ENCODE measurements at places on chromosomes 2 and 18. TPM values are rescaled to one million over a fixed set of nuclear protein-coding genes. Genes with fewer than 3 reads are reported as not detected.

The SERPINB13 gene
- not detected for total RNA-seq

The IL1B gene
- not detected for total RNA-seq

The HOXD13 gene
- not detected for total RNA-seq

The KIF3C gene
- total RNA-seq: 4.1 TPM

The AGFG1 gene
- total RNA-seq: 55.0 TPM

The C2orf15 gene
- total RNA-seq: 5.7 TPM

The PID1 gene
- total RNA-seq: 0.18 TPM

The MYO5B gene
- total RNA-seq: not detected

DNA sequence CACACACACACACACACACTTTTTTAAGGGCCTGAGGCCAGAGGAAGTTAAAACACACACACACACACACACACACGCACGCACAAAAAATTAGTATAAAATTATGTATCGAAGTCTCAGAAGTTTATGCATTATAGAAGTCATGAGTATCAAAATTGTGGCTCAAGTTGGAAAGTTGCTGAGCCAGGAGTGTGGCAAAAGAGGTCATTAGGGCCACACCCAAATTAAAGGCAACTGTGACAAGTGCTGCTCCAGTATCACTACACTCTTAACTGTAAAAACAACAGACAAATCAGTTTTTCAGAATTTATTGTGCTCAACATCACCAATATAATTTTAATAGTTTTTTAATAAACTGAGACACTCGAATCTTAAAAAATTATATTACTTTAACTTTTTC is 36.9 kb downstream of the YWHAQ start:
- H3K4me3 ChIP-seq: no peak overlapping the region
- H3K36me3 ChIP-seq: peaks cover 38% of the 10 kb centered on the region
- H3K4me1 ChIP-seq: peaks cover 18% of the 10 kb centered on the region
- no peak for DNase-seq
- H3K27me3 ChIP-seq: no peaks in the 10 kb centered on the region
- H3K27ac ChIP-seq: no peak overlapping the region

- DNase-seq: no peak
- no peaks in the 10 kb centered on the region for H3K27me3 ChIP-seq
- H3K36me3 ChIP-seq: no peaks in the 10 kb centered on the region
- no peaks in the 10 kb centered on the region for H3K4me1 ChIP-seq
- no peak overlapping the region for H3K4me3 ChIP-seq
- H3K27ac ChIP-seq: no peak overlapping the region
Observed at GRCh38 chr2:154709215-154709614, 10.7 kb downstream of the KCNJ3 start.

DNA sequence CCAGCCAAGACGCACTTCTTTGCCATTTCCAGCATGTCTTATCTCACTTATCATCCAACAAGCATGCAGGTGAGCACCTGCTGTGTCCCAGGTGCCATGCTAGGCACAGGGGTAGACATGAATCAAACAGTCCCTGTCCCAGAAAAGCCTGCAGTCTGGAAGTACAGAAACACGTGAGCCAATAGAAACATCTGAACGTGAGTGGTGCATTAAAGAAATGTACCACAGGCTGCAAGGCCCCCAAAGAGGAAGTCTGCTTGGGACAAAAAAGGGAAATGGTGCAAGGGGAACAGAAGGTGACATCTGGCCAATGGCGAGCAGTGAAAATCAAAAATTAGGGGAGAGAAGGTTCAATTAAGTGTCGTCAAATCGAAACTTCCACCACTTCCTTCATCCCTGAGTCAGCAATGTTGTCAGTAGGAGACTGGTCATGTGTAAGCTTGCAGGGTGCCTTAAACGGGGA is 17.6 kb upstream of the TMEM247 start:
- H3K27ac ChIP-seq: peak overlapping the region; percentile 27
- H3K4me1 ChIP-seq: peaks cover 4% of the 10 kb centered on the region
- H3K27me3 ChIP-seq: no peaks in the 10 kb centered on the region
- H3K36me3 ChIP-seq: no peaks in the 10 kb centered on the region

- peaks cover 1% of the 10 kb centered on the region for H3K27me3 ChIP-seq
- H3K4me1 ChIP-seq: peaks cover 29% of the 10 kb centered on the region
- H3K27ac ChIP-seq: no peak overlapping the region
- no peak for DNase-seq
- no peak overlapping the region for H3K4me3 ChIP-seq
Observed at GRCh38 chr2:144579556-144579955, 59.6 kb upstream of the ZEB2 start.

DNA sequence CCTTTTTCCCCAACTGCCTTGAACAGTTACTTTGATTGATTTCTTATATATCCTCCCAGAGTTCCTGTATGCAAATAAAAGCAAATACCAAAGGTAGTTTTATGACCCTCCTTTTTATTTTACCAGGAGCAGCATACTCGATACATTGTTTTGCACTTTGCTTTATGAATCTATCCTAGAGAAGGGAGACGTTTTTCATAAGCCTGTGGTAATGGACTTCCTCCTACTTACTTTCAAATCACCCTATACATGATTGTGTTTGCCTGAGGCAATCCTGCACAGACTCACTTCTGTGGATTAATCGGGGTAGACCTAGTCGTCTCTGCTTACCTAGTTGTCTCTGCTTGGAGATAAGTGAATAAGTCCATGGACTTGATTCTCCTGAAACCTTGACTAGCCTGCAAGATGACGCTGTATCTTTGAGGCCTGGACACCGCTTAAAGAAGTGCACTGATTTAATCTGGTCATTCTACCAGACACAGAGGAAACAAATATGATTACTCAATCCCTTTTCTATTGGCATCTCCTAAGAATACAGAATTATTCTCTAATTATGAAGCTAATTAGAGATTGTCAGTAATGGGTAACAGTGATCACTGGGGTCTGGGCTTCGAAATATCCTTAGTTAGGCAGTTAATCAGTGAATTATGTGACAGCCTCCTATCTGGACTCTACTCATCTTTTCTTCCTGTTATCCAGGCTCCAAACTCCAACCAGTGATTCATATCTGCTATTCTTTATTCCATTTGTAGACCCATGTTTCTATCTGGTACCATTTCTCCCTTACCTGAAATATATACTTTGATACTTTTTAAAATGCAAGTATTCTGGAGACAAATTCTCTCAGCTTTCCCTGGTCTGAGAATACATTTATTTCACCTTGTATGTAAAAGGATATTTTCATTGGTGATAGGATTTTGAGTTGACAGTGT is 447.4 kb upstream of the TRIB2 start:
- H3K4me1 ChIP-seq: peaks cover 18% of the 10 kb centered on the region
- DNase-seq: no peak
- no peaks in the 10 kb centered on the region for H3K36me3 ChIP-seq
- H3K27me3 ChIP-seq: no peaks in the 10 kb centered on the region

DNA sequence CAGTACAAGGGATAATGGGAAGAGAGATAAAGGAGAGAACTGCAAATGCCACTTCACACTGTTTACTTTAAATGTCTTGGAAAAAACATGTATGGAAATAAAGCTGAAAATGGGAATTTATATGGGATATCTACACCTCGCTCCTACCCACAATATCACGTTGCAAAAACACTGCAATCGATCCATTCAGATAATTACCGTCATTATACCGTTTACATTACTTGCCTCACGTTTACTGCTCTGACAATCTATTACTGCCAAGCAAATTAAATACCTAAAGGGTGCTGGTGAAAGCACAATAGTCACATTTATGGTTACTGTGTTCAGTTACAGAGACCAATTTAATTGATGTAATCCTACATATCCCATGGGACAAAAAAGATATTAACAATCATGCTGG is 214.7 kb upstream of the LYPD1 start:
- H3K27me3 ChIP-seq: no peaks in the 10 kb centered on the region
- no peak overlapping the region for H3K27ac ChIP-seq
- H3K36me3 ChIP-seq: no peaks in the 10 kb centered on the region

DNA sequence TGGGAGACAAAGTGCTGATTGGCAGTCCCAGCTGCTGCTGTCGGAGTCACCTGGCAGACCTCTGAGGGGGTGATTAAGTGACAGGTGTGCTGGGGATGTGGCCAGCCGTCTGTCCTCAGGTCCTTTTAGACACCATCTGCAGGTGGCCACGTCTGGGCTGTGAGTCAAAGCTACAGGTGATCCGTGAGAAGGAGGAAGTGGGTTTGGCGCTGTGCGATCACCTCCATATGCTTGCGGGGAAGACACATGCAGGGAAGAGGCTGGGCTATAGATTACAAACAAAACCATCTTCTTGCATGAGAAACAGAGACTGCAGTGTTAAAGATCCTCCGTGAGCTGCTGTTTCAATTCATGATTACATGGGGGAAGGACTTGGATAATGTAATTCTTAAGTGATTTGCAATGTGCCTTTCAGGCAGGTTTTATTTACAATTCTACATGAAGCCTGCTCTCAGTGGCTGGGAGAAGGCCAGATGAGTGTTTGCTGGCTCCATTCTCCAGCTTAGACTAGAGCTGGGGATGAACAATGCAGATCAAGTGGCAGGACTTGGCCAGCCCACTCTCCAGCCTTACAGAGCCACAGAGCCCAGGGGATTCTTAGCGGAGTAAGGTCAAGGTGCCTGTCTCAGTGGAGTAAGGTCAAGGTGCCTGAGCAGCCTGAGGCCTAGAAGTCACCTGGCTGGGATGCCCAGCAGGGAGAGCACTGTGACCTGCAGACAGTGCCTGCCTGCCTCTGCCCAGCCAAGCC is 87.8 kb downstream of the LYPD1 start:
- no peak for DNase-seq
- H3K36me3 ChIP-seq: no peaks in the 10 kb centered on the region
- no peak overlapping the region for H3K4me3 ChIP-seq
- H3K27me3 ChIP-seq: peaks cover 2% of the 10 kb centered on the region
- no peaks in the 10 kb centered on the region for H3K4me1 ChIP-seq
- no peak overlapping the region for H3K27ac ChIP-seq

DNA sequence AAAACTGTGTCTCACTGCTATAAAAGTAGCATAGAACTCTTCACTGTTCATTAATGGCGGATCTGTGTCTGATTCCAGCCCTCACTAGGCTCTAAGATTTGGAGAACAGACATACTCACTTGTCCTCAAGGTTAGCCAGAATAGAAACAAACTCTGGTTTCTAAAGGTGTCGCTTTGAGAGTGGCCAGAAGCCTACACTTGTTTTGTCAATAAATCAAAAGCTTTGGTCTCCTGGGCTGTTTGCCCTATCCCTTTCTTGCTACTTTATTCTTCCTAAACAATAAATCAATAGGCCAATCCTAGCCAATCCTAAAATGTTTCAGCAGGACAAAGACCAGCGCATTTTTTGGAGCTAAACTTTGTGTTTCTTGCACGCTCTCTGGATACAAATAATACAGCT is 1064.6 kb upstream of the CHAC2 start:
- no peak overlapping the region for H3K27ac ChIP-seq
- no peaks in the 10 kb centered on the region for H3K27me3 ChIP-seq
- H3K4me1 ChIP-seq: no peaks in the 10 kb centered on the region

DNA sequence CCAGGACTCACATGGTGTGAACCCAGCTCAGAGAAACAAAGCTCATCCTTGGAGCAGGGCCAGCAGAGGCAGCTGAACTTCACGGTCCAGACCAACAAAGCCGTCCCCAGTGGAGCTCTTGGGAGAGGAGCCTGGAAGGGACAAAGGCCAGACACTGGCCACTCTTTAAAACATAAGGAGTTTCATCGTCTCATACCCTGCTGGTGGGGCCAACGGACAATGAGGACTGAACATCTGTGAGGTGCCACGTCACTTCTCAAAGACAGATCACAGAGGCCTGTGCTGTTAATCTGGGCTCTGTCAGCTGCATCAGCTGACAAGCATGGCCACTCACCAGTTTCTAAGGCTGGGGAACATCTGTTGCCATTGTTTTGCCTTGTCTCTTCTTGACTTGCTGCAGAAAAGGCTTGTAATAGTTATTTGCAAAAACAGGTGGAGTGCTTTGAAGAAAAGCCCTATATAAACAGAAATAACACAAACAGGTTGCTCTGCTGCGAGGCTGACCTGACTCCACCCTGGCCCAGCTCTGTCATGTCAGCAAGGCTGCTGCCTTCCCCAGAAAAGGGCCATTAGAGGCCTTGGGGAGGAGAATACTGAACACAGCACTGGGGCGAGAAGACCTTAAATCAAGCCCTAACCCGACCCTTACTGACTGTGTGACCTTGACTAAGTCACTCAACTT is 68.1 kb upstream of the DAPL1 start:
- H3K36me3 ChIP-seq: no peaks in the 10 kb centered on the region
- H3K27ac ChIP-seq: no peak overlapping the region
- no peak for DNase-seq
- H3K27me3 ChIP-seq: no peaks in the 10 kb centered on the region

- peaks cover 16% of the 10 kb centered on the region for H3K27me3 ChIP-seq
Observed at GRCh38 chr2:207674826-207675225, 36.6 kb upstream of the CCNYL1 start.

- peaks cover 1% of the 10 kb centered on the region for H3K27me3 ChIP-seq
- no peaks in the 10 kb centered on the region for H3K4me1 ChIP-seq
- no peak overlapping the region for H3K27ac ChIP-seq
- no peak for DNase-seq
- no peaks in the 10 kb centered on the region for H3K36me3 ChIP-seq
Observed at GRCh38 chr2:83584672-83585071, 874.4 kb downstream of the SUCLG1 start.

DNA sequence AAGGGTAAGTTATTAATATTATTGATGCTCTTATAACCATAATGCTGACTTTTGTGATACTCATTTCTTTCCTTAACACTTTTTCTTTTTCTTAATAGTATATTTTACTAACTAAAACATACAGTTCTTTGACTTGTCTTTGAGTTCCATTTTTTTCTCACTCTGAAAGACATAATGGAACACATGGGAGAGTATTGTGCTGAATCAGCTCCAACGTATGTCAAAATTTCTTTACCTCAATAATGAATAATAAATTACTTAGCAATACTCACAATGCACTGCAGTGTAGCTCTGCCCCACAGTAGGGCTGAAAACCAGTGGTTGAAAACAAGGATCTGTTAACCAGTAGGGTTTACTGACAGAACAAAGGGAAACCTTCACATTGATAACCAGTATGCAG is 40.7 kb downstream of the ACVR1 start:
- H3K27ac ChIP-seq: no peak overlapping the region
- peaks cover 33% of the 10 kb centered on the region for H3K4me1 ChIP-seq
- no peaks in the 10 kb centered on the region for H3K27me3 ChIP-seq
- H3K36me3 ChIP-seq: peaks cover 4% of the 10 kb centered on the region
- no peak overlapping the region for H3K4me3 ChIP-seq

- no peak overlapping the region for H3K27ac ChIP-seq
- H3K36me3 ChIP-seq: peaks cover 2% of the 10 kb centered on the region
- no peak for DNase-seq
- H3K4me1 ChIP-seq: no peaks in the 10 kb centered on the region
Observed at GRCh38 chr2:149465873-149466272, 121.7 kb downstream of the MMADHC start.

DNA sequence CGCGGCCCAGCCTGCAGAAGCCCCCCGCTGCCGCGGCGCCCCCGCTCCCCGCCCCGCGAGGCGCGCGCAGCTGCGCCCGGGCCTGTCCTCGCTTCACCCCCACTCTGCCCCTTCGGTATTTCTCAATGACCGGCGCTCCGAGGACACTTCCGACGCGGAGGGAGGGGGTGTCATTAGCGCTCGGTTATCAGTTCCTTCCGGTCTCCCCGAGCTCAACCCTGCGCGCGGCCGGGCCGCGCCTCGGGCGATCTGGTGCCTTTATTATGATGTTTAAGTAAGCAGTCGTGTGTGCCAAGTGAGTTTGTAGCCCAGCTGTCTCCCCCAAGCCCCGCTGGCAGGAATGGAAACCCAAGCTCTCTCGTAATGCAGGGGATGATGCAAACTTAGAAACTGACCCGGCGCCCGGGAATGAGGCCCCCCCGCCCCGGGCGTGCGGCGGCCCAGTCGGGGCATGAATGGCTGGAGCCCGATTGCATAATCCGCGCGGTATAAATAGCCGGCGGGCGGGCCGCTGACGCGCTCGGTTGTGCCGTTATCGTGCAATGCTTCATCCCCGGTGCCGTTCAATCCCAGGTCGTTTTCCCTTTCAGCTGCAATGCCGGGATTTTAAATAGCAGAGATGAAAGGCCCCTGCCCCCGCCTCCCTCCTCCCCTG is 3.9 kb upstream of the SPRED2 start:
- peaks cover 59% of the 10 kb centered on the region for H3K27me3 ChIP-seq
- H3K4me3 ChIP-seq: peak overlapping the region; percentile 87
- H3K4me1 ChIP-seq: peaks cover 25% of the 10 kb centered on the region
- DNase-seq: peak; percentile 12
- H3K27ac ChIP-seq: no peak overlapping the region

Measured in naive thymus-derived CD8-positive, alpha-beta T cell (primary cell).